ENCODE measurements at places on chromosomes 6 and 20.

- DNase-seq: no peak
Observed at GRCh38 chr20:41072915-41073314, 44.3 kb downstream of the TOP1 start.

DNA sequence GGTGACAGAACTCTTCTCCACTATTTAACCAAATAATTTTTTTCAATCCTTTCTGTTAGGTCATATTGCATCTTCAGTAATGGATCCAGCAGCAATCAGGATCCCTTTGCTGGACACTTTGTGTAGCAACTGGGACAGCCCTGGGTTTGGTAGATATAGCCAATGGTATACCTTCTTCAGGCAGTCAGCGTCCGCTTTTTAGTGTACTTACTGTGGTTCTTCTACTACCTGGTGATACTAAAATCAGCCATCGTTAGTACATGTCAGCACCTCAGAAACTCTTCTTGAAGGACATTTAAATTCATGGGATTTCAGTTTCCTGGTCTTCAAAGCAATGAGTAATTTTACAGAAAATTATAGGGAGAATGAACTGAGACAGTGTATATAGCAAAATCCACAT lies 93.5 kb downstream of the ADGRG6 start:
- no peak for DNase-seq

DNA sequence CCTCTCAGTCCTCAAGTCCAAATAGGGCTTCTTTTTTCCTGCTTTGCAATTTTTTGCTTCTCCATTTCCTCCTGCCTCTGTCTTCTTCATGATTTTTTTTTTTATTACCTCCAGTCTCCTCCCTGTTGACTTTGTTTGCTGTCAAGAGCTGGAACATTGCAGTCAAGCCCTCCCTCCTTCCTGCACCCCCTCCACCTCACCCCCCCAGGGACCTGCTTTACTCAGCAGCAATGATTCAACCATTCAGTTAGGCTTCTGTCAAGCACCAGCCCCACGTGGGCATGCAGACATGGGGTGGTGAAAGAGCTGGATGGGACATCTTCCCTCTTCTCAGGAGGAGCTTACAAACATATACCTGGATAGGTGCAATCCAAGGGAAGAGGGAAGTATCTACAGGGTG lies 142.4 kb downstream of the LRFN2 start:
- DNase-seq: no peak

DNA sequence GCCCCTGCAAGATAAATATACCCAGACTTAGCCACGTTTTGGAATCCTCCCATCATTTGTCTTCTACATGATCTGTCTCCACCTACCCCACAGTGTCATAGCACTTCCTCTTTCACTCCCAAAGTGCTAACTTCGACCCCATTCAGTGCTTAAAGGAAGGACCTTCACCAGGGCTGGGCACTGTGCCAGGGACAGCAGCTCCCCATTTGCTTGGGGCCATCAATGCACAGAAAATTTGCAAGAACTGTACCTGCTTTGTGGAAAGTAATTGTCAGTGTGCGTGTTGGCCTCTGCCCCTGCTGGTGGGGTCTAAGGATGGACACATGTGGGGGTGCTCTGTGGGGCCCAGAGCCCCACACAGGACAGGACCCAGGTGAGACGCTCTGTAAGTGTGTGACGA lies 5.2 kb upstream of the BPIFA2 start:
- no peak for DNase-seq

GRCh38 chr6:53264915-53265607 lies 83.7 kb downstream of the ELOVL5 start:
- no peak for DNase-seq

- DNase-seq: no peak
Observed at GRCh38 chr6:124869416-124869815, 92.8 kb upstream of the RNF217 start.

All from NCI-H526 (cell line).